ENCODE measurements at places on chromosomes 7 and 10.

DNA sequence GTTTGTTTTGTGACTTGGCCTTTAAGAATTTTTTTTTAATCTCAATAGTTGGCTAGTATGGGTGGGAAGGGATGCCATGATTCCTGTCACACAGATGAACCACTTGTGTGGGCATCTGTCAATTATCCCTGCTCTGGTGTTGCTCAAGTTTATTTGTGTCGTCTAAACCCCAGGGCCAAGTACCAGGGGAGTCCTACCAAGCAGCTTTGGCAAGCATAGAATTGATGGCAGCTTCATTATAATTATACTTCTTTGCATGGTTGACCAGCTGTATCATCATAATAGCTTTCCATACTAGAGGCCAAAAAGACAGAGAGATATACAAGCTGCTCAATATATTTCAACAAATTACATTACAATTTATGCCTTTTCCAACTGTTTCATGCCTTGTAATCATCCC lies 30.4 kb downstream of the SUGCT start:
- no peak for DNase-seq

GRCh38 chr7:17787257-17787656 lies 153.0 kb downstream of the SNX13 start:
- no peak for DNase-seq

DNA sequence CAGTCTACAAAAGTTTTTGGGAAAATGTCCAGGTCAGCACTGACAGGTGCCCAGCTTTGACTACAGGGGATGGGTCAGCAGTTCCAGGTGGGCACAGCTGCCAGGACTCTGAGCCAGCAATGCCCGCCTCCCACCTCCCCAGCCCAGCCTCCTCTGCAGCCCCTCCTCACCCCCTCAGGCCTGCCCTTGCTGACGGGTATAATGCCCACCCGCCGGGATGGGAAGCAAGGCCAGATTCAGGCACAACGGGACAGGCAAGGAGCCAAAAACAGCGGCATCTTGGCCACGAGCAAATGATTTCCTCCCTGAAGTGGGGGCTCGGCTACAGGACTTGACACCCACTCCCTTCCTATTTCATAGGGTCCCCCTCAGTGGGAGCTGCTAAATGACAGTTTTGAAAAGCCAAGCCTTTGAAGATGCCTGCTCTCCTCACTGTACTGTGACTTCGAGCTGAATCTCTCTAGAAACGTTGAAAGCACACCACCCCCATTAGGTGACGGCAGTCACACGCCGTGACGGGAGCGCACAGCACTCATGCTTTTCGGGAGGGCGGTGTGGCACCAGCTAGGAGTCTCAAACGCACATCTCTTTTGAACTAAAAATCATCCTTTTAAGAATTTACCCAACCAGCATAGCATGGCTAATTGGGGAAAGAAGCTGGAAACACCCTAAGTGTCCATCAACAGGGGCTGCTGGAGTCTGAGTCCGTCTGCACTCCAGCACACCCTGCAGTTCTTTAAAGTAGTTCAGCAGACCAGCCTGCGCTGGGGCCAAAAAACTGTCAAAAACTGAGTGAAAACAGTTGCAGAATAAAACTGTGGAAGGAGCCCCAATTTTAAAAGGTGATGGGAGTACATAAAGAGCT lies 29.6 kb downstream of the MAD1L1 start:
- DNase-seq: no peak

GRCh38 chr7:68073701-68074100 lies 1077.1 kb downstream of the TYW1 start:
- no peak for DNase-seq

DNA sequence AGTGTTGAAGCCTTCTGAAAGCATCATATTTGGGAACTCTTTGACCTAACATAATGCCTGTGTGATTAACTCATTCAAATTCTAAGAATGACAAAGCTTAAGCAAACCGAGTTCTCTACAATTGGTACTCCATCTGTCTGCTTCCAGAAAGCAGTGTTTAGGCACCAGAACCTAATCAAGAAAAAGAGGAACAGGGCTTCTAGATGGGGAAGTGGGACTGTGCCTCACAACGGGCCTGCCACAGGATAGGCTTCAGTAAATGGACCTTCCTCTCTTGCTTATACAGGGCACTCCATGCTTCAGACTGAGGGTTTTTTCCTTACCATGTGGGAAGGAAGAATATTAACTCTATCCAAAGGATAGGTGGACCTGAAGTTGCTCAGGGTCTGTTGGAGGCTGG lies 808.1 kb downstream of the XPNPEP1 start:
- DNase-seq: no peak

GRCh38 chr10:119734396-119735332 lies 8.8 kb downstream of the INPP5F start:
- DNase-seq: no peak

- no peak for DNase-seq
These were observed 7.0 kb downstream of the C10orf67 start for GRCh38 chr10:23337616-23338015.

DNA sequence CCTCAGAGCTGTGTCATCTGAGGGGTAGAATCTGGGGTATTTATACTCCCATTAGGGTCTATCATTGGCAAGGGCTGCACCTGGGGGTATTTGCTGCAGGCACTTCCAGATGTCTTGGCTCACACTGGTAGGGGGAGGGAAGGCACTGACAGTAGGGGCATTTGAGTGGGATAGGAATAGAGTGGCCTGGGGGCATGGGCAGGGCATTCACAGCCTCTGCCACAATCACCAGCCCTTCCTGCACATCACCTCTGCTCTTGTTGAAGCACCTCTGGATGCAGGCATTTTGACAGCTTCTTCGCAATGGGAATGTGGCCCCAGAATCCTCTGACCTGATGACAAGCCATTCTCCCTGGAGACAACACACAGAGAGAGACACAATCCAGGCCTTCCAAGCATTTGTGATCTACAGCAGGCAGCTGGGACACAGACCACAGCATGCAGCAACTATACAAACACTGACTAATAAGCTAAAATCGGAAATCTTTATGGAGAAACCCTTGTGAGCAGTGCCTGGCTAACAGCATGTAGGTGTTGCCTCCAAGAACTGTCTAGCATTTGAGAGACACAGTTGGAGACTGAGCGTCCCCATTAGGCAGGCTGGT lies 178.5 kb downstream of the KCNMA1 start:
- no peak for DNase-seq

GRCh38 chr7:128431221-128431620 lies 21.4 kb upstream of the IMPDH1 start:
- no peak for DNase-seq

- no peak for DNase-seq
These were observed 66.2 kb upstream of the RHEB start for GRCh38 chr7:151585744-151586393.

DNA sequence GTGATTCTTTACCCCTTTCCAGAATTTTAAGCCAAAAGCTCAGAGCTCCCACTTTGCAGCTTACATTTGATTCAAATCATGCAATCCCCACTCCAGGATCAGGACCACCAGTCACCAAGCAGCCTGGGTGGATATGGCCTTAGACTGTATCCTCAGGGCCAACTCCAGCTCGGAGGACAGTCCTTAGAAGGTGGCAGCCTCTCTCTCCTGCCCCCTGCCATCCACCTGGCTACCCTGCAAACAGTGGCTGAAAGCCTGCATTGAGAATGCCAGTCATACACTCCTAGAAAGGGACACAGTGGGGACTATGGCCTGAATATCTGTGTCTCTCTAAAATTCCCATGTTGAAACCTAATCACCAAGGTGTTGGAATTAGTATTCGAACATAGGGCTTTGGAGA lies 50.0 kb upstream of the KCNMA1 start:
- DNase-seq: no peak
